ENCODE measurements at places on chromosomes 5 and 9.

GRCh38 chr5:161093100-161093499, 241.1 kb upstream of the ATP10B start:
- no peak for DNase-seq

DNA sequence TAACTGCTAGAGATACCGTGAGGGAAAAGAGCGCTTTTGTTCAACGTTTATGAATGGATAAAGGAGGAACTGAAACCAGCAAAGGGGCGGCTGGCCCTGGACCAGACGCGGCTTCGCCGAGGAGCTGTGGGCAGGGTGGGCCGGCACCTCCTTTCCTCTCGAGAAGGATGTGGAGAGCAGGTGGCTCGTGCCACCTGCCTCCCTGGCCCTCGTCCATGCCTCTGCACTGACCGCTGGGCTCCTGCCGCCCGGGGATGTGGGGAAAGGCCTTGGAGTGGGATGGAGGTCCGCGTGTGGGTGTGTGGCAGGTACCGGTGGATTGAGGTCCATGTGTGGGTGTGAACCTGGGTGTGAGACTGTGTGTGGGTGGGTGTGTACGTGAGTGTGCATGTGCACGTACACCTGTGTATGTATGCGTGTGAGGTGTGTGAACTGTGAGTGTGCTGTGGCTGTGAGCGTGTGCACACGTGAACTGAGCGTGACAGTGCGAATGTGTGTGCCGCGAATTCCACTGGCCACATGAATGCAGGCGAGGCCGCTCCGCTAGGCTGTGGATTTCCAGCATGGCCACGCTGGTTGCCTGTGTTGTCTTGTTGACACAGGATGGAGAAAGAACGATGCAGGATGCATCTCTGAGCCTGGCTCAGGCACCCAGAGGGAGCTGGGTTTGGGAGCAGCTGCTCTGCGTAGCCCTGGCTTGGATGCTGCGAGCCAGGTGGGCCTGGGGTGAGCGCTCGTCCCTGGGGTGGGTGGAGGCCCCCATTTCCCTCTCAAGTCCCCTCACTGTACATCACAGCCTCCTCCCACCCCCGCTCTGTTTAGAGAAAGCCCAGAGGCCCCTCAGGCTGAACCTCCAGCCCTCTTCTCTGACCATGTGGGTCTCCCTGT, 4.4 kb upstream of the CEP72 start:
- no peak for DNase-seq

DNA sequence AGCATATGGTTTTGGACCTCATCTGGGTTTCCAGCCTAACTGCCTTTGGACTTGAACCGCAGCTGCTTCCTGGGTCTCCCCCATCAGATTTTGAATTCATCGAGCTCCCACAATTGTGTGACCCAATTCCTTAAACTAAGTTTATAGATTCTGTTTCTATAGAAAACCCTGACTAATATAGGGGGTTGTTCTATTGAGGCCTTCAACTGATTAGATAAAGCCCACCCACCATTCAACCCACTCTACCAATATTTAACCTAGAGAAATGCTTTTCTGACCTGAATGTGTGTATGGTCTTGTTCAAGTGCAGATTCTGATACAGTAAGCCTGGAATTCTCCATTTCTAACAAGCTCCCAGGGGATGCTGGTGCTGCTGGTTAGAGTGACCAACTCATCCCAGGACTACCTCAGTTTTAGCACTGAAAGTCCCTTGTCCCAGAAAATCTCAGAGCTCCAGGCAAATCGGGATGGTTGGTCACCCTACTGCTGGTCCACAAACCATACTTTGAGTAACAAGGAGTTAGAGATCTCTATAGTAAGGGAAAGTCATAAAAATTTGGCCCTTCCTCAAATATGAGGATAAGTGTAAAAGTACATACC, 31.7 kb upstream of the GNE start:
- no peak for DNase-seq

DNA sequence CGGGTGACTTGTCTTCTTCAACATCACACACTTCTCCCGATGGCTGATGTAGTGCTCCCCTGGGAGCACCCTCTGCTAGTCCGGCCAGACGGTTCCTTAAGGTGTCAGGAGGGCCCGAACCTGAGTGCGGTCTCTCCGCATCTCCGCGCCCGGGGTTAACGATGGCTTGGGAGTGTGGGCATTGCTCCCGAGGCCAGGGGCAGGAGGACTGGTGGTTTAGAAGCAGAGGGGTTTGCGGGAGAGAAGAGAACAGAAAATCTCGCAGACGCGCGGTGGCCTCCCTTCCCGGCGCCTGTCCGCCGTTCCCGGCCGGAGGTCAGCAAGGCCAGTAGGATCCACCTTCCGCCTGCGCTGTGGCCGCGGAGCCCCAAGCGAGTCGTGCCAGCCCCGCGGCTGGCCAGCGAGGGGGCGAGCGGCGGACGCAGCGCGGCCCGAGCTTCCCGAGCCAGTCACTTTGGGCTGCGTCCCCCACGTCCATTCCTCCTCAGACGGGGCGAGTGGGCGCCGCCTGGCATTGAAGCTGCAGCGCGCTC, 700 bp downstream of the CDO1 start:
- no peak for DNase-seq

- DNase-seq, result no peak
These were observed 33.4 kb upstream of the UNC5A start for GRCh38 chr5:176776916-176777315.

DNA sequence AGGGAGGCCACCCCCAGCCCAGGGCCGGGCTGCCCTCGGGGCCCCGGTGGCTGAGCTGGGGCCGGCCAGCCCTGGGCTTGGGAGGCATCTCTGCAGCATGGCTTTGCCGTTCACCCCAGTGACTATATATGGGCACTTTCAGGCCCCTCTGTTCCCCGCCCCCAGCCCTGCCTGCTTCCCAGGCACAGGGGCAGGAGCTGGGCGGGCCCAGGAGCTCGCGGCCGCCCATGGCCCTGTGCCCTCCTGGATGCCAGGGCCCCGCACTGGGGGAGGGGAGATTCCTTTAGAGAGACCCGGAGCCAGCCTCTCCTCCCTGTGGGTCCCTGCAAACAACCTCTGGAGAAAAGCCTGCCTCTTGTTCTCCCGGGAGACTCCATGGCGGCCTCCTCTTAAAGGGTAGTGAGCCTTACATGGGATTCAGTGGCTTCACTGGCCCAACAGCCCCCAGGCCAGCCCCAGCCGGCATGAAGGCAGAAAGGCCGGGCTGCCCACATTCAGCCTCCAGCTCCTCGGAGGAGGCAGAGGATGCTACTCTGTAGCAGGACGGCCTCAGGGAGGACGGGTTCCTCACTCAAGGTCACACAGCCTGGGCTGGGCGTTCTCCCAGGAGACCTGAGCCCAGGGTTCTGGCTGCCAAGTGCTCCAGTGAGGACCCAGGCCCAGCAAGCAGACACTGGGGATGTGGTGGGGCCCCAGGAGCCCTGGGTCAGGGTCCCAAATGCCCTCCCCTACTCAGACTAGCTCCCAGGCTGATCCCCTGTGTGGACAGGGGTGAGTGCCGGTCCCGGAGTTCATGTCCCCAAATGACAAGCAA, 4.1 kb downstream of the NACC2 start:
- no peak for DNase-seq

DNA sequence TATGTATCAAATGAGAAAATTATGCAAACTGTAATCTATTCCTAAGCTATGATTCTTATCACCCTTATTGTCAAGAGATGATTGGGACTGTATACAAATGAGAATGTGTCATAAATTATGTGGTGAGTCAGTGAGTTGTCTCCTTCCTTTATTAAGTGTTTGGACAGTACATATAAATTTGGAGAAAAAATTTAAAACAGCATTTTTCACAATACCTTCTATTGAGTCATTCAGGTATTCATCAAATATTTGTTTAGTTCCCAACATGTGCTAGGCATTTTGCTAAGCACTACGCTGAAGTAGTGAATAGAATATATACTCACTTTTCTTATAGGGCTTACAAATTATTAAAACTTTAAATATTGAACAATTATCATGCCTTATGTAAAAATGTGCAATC, 36.3 kb upstream of the PTPRD start:
- DNase-seq, result no peak

DNA sequence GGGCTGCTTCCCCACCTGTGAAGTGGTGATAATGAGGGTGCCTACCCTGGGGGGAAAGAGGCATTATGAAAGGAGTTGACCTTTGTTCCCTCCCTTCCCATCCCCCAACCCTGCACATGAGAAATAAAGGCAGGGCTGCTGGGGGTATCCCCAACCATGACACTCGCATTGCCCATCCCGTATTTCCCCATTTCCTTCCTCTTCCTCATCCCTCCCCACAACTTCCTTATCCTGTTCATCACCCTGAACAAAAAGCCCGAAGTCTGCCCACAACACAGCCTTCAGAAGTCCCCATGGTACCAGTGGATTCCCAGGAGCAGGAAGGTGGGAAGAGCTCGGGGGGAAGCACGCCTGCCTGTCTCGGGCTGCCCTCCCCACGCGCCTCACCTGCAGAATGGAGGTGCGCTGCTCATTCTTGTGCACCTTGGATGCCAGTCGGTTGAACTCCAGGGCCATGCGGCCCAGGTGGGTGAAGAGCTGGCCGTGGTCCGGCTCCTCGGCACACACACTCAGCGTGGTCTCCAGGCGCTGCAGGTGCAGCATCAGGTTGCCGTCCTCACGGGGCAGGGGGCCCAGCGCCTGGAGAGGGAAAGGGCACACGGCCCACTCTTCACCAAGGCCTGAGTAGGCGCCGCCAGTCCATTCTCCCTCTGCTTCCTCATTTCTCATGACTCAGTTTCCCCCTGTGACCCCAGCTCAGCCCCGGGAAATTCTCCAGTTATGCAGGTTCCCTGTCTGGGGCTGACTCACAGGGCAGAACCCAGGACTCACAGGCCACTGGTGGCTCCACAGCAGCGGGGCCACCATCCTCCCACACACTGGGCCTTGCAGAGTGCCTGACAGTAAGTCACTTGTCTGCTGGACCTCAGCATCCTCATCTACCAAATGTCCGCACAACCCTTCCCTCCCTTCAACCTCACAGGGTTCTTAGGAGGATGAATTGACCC, 24.2 kb downstream of the TNIP1 start:
- DNase-seq, result no peak
